Right kidney (tissue), 9 donors: ENCODE measurements at places on chromosomes 11 and 22.
A peak's percentile ranks its signal among the peaks of the same experiment; 100 is the strongest.

DNA sequence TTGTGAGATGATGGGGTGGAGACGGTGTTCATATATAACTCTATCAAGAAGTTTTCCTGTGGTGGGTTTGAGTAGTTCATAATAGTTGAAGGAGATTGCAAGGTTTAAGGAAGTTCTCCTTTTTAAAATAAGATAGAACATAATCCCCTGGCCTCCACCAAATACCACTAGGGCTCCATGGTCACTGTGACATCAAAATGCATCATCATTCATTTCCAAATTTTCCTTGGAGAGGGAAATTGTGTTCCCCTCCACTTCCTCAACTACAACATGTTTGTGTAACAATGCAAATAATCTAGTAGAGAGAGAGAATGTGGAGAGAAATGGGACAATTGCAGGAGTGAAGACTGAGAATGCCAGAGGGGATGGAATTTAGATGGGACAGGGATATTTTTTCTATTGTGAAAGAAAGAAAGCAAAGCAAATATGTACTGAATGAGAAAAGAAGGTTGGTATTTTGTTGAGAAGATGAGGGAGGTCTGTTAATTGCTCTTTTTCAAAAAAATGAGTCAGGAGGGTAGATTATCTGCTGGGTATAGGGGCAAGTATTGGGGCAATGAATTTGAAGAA is 33.4 kb upstream of the ZBED5 start:
- DNase-seq, result no peak

GRCh38 chr11:68843052-68843561 is 1.4 kb upstream of the CPT1A start:
- DNase-seq, result no peak

DNA sequence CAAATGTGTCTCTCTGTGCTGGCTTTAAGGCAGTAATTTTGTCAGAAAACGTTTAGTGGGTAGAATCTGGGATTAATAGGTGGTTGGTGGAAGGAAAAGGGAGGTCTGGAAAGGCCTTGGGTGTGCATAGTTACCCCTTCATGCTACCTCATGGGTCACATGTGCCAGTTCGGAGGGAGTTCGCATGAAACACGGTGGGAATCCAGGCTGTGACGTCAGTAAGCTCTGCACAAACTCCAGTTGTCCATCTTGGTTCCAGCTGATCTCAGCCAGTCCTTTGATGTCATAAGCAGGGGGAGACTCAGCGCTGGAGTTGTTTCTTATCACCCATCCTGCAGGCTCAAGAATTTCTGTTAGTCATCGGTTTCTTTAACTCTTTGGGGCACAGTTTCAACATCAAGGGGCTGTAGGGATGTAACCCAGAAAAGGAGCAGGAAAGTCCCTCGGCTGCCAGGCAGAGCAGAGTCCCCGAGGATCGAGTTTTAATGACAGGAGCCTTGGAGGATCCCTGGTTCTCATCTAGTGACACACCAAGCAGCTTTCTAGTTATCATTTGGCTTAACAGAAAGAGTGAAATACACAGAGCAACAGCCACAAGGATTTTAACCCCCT is 28.9 kb downstream of the MOV10L1 start:
- peak; percentile 19 for DNase-seq

DNA sequence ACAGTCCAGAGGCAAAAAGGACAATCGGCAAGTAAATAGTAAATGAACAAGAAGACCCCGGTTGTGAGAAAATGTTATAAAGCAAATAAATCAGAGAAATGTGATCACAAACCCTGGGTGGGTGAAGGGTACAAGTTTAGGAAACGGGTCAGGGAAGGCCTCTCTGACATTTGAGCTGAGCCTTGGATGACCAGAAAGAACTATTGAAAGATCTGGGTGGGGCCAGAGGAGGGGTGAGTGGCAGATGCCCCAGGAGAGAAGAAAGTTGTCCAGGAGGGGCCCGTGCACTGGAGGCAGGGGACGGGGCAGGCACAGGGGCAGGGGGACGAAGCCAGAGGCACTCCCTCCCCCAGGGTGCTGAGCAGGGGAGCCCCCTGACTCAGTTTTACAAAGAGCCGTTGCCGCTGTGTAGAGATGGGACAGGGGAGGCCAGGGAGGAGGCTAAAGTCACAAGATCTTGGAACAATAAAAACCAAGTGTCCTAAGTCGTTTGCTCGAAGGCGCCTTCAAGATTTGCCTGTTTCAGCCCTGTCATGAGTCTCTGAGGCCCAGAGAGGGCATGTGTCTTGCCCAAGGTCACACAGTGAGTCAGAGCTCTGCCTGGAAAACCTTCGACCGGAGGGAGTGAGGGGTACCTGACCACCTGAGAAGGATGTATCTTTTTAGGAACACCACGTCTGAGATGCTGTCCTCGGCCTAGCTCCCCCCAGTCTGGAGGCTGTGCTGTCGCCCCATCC is 10.8 kb upstream of the PDGFB start:
- no peak for DNase-seq

GRCh38 chr11:119764108-119764868 is 35.3 kb upstream of the NECTIN1 start:
- no peak for DNase-seq

DNA sequence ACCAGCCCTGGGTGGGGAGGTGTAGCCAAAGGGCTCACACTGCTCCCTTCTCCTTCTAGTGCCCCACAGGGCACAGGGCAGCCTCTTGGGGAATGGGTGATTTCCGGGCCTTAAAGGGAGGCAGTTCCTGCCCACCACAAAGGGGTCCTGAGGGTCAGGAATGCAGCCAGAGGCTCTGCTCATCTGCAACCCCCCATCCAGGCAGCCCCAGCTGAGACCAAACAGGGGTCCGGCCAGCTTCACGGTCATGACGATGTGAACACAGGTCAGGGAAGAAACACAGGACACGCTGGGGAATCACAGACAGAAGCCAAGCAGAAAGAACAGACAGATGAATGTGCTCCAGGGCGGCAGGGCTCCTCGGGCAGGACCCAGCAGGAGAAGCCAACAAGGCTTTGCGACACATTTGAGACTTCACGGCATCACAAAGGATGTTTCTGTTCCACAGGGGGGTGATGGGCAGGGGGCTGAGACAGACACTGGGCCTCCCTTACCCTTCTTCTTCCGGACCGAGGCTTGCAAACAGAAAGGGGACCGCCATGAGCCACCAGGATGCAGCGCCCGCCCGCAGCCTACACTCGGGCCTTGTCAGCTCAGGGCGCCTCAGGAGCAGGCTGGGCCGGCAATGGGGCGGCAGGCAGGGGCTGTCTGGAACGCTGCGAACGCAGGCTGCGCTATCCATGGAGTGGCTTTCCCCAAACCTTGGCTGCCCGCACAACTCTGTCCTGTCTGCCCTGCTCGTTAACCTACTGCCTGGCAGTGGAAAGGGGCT is 101.9 kb downstream of the CTTN start:
- no peak for DNase-seq

GRCh38 chr22:25007444-25008106 is 55.1 kb downstream of the KIAA1671 start:
- DNase-seq, result no peak

DNA sequence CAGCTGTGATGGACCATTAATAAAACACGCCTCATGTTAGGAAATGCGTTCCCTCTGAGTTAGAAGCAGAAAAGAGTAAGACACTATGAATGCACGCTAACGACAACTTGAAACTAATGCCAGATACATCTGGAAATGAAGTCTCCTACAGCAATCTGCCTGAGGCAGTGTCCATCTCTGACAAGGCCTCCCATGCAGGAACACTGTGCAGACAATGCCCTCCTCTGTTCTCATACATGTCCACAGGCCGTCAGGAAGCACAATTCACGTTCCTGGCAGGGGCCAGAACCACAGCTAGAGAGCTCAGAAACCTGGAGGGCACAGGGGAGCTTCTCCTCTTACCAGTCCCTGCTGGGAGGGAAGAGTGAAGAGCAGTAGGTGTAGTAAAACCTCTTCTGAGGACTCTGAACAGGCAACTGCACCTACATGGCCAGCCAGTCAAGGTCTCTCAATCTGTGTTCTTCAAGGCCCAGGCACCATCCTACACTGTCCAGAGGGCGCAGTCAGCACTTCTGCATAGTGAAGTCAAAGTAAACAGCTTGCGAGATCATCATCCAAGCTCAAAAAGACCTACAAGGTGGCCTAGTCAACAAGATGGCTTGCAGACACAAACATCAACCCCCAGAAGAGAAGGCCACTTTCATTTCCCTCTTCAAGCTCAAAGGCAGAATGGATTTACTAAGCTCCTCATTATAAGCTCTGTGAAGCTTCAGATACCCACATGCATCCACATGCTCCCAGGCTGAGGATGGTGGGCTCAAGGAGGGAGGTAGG is 41.5 kb upstream of the CYP2D6 start:
- DNase-seq, result no peak

GRCh38 chr22:42320443-42321416 is 50.3 kb upstream of the TCF20 start:
- DNase-seq, result no peak

DNA sequence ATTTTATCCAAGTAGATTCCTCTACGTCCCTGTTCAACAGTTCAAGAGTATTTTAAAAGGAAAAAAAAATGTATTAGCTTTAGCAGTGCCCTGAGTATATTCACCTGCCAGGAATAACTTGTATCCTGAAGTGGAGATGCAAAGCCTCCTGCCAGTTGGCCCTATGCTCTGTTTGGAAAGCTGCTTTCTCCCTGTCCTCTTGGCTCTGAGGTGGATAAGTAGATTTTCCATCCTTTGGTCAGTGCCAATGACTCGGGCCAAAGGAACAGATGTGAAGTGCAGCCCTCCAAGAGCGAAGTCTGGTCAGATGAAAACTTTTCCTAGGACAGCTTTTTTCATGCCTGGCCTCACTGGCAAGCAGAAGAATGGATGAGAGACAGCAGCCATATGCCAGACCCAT is 839.9 kb upstream of the TENM4 start:
- no peak for DNase-seq

DNA sequence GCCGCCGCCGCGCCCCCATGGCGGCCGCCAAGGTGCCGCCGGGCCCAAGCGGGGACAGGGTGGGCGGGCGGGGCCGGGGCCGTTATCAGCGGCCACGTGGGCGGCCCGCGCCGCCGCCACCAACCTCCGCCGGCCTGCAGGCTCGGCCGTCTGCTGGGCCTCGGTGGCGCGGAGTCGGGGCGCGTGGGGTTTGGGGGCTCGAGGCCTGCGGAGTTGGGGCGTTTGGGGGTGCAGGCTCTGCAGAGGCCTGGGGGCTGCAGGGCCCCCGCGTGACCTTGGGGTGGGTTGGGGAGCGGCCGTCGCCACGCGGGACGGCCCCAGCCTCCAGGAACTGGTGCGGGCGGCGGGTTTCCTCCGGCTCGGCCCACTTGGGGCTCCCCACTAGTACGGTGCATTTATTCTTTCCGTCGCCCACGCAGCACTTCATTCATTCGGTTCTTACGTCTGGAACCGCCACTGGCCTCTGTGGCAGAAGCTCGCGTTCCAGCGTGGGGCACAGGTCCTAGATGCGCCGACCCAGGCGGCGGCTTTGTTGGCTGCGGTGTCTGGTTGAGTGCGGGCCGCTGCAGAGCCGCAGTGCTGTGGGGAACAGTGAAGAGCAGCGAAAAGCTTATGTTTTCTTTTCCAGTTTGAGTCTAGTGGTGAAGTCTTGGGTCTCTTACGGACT is 740 bp upstream of the TRMT2A start:
- peak; percentile 47 for DNase-seq

GRCh38 chr11:9219115-9219514 is 46.0 kb downstream of the DENND5A start:
- no peak for DNase-seq

DNA sequence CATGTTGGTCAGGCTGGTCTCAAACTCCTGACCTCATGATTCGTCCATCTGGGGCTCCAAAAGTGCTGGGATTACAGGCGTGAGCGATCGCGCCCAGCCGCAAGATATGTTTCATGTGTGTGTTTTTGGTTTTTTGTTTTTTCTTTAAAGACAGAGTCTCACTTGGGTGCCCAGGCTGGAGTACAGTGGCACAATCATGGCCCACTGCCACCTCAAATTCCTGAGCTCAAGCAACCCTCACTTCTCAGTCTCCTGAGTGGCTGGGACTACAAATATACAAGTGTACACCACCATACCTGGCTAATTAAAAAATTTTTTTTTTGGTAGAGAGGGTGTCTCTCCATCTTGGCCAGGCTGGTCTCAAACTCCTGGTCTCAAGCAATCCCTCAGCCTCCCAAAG is 8.4 kb downstream of the TIGD3 start:
- no peak for DNase-seq

GRCh38 chr22:41263704-41264103 is 22.3 kb downstream of the RANGAP1 start:
- DNase-seq, result no peak

DNA sequence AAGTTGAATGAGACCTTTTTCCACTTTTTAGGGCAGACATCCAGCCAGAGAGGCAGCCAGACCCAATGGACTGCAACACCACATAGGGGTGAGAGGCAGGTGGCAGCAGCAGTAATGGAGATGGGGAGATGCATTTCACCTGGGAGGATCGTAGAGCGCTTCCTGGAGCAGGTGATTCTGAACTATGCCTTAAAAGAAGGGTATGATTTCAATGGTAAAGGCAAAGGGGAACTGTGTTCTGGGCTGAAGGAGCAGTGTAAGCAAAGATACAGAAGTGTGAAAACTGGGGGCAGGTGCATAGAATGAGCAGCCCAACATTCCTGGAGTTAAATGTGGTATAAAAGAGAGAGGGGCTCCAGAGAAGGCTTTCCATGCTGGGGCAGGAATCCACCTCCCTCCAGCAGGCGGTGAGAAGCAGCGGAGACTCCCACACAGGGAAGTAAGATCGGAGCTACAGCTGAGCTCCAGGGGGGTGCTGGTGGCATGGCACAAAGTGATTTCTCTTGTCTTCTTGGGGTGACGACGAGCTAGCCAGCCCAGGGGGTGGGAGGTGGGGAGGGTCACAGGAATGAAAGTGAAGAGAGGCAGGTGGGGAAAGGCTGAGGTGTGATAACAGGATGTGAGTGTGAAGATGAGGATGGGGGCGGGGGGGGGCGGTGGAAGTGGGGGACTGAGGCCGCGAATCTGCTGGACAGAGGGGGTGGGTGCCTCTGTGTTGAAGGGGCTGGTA is 4.3 kb upstream of the SERHL2 start:
- DNase-seq, result no peak

DNA sequence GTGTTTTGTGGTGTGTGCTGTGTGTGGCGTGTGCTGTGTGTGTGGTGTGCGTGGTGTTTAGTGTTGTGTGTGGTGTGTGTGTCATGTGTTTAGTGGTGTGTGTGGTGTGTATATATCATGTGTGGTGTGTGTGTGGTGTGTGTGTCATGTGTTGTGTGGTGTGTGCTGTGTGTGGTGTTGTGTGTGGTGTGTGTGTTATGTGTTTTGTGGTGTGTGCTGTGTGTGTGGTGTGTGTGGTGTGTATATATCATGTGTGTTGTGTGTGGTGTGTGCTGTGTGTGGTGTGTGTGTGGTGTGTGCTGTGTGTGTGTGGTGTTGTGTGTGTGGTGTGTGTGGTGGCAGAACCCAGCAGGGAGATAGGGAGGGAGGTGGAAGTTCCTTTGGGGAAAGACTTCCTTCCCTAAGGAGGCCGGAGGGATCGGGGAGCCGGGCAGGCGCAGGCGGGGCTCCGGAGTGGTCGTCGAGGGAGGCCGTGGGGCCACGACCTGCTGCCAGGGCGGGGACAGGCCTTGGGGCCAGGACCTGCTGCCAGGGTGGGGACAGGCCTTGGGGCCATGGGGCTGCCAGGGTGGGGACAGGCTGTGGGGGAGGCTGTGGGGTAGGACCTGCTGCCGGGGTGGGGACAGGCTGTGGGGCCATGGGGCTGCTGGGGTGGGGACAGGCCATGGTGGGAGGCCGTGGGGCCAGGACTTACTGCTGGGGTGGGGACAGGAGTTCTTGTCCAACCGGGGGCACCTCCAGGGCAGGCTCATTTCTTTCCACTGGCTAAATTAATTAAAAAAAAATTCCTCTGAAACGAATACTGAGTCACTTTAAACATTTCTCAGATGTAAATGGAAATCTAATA is 15.2 kb downstream of the PIM3 start:
- DNase-seq, result no peak

GRCh38 chr11:34349882-34350281 is 7.9 kb downstream of the ABTB2 start:
- DNase-seq, result no peak

GRCh38 chr22:49943405-49943765 is 17.2 kb upstream of the PIM3 start:
- DNase-seq, result no peak
